ENCODE measurements at places on chromosomes 16 and 17. TPM values are rescaled to one million over a fixed set of nuclear protein-coding genes. Genes with fewer than 3 reads are reported as not detected.
A peak's percentile ranks its signal among the peaks of the same experiment; 100 is the strongest.

DNA sequence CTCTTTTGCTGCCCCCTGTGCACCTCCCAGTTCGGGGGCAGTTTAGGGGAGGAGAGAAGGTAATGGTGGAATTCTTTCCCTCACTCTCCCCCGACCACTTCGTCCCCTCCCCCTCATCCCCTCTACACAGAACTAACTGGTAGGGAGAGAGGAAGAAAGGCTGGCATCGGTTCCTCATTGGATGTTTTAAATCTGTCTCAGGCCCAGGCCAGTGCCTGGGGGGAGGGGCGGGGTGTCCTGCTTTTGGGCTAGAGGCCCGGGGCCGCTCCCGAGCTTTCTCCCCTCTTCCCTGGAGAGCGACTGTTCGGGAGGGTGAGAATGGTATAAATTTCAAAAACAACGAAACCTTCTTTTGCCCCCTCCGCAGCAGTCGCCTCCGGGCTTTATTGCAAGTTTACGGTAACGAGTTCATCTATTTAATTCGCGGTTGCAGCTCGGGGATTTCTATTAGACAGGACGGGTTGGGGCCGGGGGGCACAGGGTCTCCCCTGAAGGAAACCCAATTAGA lies at the start of gene PRAC2:
TSS of gene PRAC2 (plus strand) at position 271 of the 508 bp plus-strand sequence. CDS start 1,226 bp downstream, outside the sequence.
- no peak for DNase-seq

DNA sequence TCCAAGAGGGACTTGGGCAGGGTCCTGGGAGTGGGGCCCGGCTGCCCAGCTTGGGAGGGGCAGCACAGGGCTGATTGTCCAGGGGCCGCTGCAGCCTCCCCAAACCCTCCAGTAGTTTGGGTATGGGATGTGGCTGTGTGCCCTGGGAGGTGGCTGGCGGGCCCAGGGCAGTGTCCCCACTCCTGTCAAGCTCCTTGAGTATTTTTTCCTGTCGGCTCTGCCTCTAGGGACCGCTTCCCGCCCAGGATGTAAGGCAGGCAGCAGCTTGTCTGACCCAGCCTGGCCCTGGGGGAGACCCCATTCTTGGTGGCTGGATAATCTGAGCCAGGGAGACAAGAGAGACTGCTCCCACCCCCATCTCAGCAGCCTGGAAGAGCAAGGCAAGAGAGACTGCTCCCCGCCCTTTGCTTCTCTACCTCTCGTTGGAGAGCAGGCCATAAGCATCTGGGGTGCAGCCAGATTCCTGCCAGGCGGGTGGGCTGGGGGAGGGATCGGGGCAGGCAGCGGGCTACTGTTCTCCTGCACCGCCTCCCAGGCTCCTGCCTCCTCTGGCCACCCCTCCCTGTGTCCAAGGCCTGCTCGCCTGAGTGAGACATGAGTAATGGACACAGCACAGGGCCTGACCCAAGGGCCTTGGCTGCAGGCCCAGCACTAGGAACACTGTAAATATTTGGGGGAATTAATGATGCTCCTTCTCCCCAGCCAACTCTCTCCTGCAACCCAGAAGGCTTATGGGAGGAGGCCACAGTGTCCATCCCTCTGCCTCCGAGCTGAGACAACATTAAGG lies 18.4 kb upstream of the ITGA3 start:
- DNase-seq = peak; percentile 82

GRCh38 chr17:15475631-15476354 lies 8.4 kb upstream of the CDRT4 start:
- peak; percentile 6 for DNase-seq

GRCh38 chr16:89383095-89384003 lies 107.0 kb downstream of the ANKRD11 start:
- DNase-seq = no peak

DNA sequence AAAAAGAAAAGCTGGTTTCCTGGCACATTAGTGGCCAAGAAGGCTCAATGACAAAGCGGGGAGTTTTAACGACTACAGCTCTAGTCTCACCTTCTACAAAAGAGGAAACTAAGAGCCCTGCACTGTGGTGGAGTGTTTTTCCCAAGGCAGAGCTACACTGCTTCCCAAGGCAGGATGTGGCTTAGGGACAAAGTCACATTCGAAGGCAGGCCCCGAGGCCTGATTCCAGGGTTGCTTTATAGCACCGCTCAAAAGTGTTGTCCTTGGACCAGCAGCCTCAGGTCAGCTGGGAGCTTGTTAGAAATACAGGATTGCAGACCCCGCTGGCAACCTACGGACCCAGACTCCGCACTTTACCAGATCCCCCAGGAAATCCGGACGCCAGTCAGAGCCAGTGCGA lies 23.8 kb downstream of the TMEM92 start:
- DNase-seq = no peak

NOTUM gene
- total RNA-seq = not detected

Measured in mesenteric fat pad (tissue), 1 donor.